Ecto neural progenitor cell (in vitro differentiated cells): ENCODE measurements at places on chromosomes 16 and 17.
A peak's percentile ranks its signal among the peaks of the same experiment; 100 is the strongest.

DNA sequence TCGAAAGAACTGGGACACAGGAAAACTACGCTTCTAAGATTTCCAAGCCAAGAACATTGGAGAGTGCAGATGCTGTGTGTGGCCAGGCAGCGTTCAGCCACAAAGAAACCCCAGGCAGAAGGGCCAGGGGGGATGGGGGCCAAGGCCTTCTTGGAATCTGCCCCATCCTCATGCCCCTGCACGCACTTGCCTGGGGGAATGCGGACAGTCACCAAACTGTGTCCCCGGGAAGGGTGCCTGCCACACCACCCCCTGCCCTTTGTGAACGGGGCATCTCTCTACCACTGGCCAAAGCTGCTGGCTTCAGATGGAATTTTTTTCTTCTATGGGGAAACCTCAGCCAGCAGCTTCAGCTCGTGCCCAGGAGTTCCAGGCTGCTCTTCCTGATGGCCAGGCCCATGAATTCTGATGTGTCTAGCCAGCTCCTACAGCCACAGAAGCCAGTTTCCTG, 32.0 kb upstream of the DNAH17 start:
- DNase-seq, result no peak

DNA sequence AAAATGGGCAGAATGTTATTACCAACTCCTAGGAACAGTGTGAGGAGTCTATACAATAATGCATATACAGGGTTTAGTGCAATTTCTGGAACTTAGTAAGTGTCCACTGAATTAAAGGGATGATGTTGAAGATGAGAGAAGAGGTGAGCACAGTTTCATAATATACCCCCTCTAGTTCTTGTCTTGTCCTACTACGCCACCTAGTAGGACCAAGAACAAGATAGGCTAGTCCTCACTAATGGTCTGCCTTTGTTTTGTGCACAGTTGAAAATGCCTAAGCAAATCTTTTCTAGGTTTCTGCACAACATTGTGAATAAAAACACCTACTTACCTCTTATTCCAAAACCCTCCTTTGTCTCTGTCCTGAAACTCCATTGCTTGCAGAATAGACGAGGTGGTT, 670.2 kb downstream of the CDH8 start:
- no peak for DNase-seq

GRCh38 chr16:48918520-48919258, 308.7 kb upstream of the N4BP1 start:
- DNase-seq, result no peak

DNA sequence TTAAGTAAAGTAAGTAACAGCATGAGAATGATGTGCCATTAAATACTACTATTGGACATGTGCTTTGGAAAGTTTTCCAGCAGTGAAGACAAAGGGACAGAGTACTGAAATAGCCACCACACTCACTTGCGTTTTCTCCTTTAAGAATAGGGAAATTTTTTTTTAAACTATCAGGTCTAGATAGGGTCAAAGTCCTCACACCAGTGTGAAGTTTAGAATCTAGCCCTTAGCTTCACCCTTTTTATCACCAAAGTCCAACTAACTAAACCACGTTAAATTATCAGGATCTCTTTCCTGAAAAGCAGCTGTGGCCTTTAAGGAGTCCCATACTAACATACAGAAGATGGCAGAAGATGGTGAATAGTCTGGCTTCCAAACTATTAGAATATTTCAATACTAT, 180.9 kb downstream of the ZNF18 start:
- DNase-seq, result no peak

DNA sequence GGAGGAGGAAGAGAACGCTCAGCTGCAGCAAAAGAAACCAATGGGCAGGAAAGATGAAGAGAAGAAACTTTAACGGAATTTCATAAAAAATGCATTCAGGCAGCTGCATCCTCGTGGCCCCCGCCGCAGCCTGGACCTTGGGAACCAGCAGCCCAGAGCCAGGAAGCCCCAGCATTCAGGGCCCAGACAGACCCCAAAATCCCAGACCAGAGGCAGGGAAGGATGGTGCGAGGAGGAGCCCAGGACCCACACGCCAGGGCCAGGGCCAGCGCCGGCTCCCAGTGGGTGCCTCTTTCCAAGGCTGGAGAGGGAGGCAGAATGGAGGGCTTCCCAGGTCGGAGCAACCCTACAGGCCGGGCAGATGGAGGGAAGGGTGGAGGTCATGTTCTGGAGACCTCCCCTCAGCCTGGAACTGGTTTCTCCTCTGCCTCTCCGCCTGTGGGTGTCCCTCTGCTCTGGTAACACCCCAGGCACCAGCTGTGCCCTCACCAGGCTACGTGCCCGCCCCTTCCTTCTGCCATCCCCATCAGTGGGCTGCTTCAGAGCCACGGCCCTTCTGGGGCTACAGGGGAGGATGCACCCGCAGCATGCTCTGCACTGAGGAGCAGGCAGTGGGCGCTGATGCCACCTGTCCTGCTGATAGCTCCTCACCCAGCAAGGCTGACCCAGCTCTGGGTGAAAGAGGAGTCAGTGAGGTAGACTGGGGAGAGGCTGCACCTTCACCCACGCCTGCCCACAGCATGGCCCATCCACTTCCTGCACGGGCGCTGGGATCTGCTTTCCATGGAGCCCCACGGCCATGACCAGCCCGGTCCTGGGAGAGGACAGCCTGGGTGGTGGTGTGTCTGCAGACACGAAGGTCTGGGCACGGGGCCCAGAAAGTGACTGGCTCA, 1.2 kb upstream of the MIF4GD start:
- DNase-seq, result no peak

DNA sequence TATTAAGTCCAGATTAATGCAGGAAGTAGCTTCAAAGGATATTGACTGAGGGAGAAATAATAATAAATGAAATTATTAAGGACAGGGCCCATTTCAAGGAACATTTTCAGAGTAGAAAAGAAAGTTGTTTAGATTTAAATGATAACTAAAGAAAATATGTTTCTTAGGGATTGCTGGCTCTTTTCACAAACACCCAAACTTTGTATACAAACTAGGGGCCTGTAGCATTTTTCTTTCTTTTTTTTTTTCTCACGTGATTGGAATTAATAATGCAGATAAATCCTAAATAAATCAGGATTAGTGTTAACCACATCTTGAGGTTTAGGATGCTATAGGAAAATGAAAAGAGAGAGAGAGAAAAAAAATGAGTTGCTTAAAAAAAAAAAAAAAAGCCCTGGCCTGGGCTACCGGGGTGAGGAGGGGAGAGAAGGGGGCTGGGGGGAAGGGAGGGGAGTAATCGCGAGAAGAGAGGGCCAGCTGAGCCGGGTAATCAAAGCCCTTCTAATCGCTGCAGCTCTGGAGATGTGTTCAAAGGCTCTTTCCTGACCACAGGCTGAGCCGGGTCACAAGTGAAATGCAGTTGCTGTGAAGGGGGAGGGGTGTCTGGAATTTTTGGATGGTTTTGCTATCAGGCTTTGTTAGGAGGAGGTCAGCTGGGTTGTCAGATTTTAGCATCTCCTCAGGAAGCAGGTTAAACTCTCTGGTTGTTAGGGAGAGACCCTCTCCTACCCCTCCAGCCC, 104.6 kb upstream of the ZFHX3 start:
- peak; percentile 86 for DNase-seq
